ENCODE measurements at places on chromosomes 6 and 20.

- peak; percentile 78 for DNase-seq
Observed at GRCh38 chr6:159169193-159169555, at the start of gene FNDC1. Gene FNDC1 (plus strand): TSS chr6:159169400. CDS start chr6:159169597, 197 bp downstream.

- no peak for DNase-seq
Observed at GRCh38 chr20:40770564-40771307, 81.7 kb upstream of the MAFB start.

- DNase-seq: no peak
Observed at GRCh38 chr6:87608802-87609201, 18.9 kb downstream of the ORC3 start.

DNA sequence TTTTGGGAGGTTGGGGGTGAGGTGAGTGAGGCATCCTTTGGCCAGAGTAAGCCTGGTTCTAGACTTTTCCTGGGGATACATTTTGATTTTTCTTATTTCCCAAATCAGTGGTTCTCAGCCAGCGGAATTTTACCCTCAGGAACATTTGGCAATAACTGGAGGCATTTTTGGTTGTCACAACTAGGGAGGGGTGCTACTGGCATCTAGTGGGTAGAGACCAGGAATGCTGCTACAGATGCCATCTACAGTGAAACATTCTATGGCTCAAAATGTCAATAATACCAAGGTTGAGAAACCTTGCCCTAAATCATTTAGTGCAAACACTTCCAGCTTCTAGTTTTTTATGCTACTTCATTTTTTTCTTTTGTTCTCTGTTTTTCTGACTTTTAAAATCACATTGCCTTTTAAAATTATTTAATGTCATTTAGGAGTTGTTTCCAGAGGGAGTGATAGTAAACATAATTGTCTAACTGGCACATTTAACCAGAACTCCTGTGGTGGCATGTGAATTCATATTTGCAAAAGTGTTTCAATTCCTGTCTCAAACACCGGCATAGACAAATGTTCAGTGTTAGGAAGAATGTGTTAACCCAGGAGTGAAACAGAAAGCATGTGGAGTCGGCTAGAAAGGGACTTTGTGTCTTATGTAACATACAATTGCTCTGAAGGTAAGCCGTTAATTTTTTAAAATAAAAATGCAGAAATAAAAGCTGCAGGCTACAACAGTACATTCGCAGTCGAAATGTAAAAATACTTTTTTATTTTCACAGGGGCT is 59.0 kb downstream of the QRSL1 start:
- no peak for DNase-seq

- no peak for DNase-seq
Observed at GRCh38 chr6:89970609-89971337, 76.5 kb downstream of the GJA10 start.

DNA sequence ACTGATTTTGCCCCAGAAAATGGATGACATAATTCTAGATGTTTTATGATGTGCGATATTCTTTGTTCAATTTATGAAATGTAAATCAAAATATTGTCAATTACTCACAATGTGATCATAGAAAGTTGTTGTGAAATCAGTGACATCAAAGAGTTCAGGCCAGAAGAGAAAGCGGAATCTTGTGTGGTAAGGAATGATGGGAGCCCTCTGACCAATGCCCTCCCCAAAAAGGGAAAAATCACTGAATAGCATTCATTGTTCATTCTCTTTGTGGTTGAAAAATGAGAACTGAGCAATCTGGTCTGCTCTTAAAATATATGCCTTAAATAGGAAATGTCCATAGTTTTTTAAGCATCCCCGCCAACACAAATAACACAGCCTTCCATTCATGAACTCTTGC is 247.1 kb upstream of the GRIK2 start:
- DNase-seq: no peak

- no peak for DNase-seq
Observed at GRCh38 chr20:38052870-38053269, 19.3 kb downstream of the RPRD1B start.

- DNase-seq: no peak
Observed at GRCh38 chr6:52305411-52305810, 20.9 kb upstream of the MCM3 start.

DNA sequence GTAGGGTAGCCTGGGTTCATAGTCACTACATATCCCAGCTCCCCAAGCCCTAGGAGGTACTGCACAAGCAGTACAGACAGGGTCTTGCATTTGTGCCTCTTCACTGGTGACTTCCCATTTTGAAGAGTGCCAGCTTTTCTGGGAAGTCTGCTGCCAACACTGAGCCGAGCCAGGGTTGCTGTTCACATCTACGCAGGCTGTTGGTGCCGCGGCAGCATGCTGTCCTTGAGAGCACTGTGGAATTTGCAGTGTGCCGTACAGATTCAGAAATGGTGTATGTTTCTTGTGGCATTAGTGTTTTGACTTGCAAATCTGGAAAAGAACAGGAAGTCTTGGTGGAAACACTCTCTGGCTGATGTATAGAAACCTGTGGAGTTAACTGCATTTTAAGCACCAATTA is 67.5 kb downstream of the JARID2 start:
- DNase-seq: no peak

DNA sequence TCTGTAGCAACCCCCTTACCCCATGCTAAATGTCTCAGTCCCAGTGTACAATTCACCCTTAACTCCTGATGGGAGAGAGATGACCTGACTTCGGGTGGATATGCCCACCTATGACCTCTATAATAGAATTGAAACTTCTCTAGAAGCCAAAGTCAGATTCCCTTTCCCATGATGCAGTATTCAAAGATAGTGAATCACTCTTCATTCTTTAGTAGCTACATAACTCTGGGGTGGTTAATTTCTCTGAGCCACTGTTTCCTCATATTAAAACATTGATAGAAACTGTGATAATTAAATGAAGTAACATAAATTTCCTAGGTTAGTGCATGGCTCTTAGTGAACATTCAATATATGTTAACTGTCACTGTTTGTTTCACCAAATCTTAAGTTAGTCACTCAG is 500.4 kb downstream of the COL12A1 start:
- DNase-seq: no peak

DNA sequence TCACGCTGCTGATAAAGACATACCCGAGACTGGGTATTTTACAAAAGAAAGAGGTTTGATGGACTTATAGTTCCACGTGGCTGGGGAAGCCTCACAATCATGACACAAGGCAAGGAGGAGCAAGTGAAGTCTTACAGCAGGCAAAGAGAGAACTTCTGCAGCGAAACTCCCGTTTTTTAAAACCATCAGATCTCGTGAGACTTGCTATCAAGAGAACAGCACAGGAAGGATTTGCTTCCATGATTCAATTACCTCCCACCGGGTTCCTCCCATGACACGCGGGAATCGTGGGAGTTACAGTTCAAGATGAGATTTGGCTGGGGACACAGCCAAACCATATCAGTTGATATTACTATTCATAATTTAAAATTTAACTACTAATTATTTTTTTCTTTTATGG is 157.3 kb upstream of the ATXN1 start:
- no peak for DNase-seq

GRCh38 chr20:18004384-18005031 is 35.7 kb downstream of the MGME1 start:
- no peak for DNase-seq

- peak; percentile 68 for DNase-seq
Observed at GRCh38 chr6:106997392-106998158, 23.0 kb upstream of the CD24 start.

- no peak for DNase-seq
Observed at GRCh38 chr6:49255335-49255734, 207.7 kb downstream of the MMUT start.

Data from stimulated activated CD4-positive, alpha-beta T cell treated with anti-CD3 and anti-CD28 coated beads, Interleukin-15, amount 100 ng/mL, for 24 hours (primary cell).